ENCODE measurements at places on chromosomes 16 and 17. TPM values are rescaled to one million over a fixed set of nuclear protein-coding genes. Genes with fewer than 3 reads are reported as not detected.

The C16orf92 gene
- total RNA-seq, result not detected

The RPRML gene
- total RNA-seq, result not detected

The SLFN14 gene
- total RNA-seq, result not detected

The CSH1 gene
- total RNA-seq, result not detected

The CD300LB gene
- not detected for total RNA-seq

The SPAG7 gene
- total RNA-seq, result 69.4 TPM

The IL17C gene
- not detected for total RNA-seq

The GRB7 gene
- total RNA-seq, result 3.3 TPM

The MMP2 gene
- not detected for total RNA-seq

The SEPTIN1 gene
- 159 TPM for total RNA-seq

The DPH1 gene
- 37.0 TPM for total RNA-seq

The HSPB9 gene
- total RNA-seq, result 0.09 TPM

The CCT6B gene
- 1.6 TPM for total RNA-seq

The IRX6 gene
- not detected for total RNA-seq

DNA sequence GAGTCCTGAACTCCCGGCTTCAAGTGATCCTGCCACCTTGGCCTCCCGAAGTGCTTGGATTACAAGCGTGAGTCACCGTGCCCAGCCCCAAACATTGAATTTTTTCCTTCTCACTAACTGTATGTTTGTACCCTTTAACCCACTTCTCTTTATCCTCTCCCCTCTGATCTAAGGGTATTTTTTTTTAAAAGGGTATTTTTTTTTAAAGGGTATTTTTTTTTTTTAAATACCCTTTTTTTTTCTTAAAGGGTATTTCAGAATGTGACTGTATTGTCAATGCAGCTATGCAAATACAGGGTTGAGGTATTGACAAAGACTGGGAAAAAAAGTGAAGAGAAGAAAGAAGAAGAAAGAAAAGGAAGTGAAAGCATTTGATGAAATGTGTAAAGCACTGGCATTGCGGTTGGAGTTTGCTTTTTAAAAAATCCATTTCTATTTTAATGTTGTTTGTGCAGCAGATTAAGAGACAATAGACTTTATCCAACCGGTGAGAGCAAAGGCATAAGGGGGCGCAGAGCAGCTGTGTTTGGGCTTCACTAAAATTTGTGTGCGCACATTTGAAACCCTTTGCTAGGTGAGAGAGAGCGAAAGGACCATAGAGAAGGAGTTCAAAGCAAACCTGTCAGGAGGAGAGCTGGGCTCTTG is 42.4 kb downstream of the SYT17 start:
- DNase-seq, result no peak

DNA sequence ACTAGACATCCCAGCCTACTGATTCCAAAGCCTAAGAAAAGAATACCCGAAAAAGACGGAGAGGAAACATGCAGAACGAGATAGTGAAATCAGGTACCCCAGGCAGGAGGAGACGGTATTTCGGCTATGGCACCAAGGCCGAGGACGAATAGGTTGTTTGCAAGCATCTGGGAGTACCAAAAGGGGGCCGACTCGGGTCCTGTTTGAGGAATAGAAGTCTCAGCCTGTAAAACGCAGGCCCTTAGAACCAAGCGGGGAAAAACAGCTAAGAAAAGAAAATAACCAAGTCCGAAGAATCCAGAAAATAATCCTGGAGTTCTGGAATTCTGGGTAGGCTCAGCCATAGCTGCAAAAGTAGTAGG is 537 bp downstream of the SLC35B1 start:
- peak; percentile 55 for DNase-seq

- no peak for DNase-seq
Measured at GRCh38 chr16:85484347-85485300, 128.5 kb upstream of the GSE1 start.

GRCh38 chr17:16593356-16594102 is 24.5 kb upstream of the ZNF287 start:
- no peak for DNase-seq

GRCh38 chr16:67068212-67068753 is 39.3 kb downstream of the CBFB start:
- DNase-seq, result no peak

DNA sequence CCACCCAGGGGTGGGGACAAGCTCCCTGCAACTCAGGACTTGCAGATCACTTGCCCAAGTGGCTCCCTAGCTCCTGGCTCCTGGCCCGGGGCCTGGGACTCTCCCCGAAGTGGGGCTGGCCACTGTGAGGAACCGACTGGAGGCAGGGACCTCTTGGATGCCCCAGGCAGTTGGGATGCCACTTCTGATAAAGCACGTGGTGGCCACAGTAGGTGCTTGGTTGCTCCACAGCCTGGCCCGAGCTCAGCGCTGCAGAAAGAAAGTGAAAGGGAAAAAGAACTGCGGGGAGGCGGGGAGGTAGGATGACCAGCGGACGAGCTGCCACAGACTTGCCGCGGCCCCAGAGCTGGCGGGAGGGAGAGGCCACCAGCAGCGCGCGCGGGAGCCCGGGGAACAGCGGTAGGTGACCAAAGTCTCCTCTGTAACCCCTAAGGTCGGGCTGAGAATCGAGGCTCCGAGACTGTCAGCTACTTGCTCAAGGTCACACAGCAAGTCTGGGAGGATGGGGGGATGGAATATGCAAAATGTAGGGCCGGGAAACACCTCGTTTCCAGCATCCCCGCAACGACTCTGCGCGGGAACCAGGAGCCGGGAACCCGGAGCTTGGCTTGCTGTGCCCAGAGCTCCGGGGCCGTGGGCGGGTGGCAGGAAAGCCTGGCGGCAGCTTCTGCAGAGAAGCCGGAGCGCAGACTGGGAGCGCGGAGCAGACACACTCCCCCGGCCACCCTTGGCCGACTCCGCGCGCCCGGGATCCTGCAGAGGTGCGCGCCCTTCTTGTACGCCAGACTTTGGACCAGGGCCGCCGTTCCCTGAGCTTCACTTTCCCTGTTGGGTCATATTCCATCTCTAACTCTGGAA is 1.9 kb downstream of the CIITA start:
- peak; percentile 51 for DNase-seq

- no peak for DNase-seq
Measured at GRCh38 chr17:56158344-56158743, 5.1 kb downstream of the ANKFN1 start.

DNA sequence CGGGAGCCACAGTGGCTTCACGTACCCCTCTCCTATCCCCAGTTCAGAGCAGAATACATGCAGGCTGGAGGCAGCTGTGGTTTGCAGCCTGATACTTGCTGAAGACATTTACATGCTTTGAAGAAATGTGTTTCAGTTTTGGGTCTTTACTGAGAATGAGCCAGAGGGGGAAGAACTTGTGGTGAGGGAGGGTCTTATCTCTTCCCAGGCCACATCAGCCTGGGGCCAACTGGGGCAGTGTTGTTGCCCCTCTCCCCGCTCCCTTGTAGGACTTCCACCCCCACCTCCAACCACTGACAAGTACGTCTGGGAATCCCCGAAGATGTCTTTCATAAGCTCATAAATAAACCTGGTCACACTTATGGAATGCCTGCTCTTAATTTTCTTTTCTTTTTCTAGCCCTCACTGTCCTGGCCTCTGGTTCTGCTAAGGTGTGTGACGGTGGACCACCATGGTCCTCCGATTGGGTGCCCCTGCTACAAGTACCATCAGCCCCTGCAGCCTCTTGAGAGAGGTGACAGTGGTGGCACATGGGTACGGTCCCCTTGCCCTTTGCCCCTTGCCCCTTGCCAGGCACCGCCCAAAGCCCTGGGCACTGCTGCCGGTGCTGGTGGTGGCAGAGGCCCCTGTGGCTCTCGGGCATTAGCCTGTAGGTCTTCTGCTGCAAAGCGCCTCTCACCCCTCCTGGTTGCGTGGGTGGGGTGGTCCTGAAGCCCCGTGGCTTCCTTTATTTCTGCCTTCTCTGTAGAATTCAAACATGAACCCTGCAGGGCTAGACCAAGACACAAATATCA is 144.8 kb upstream of the RPH3AL start:
- no peak for DNase-seq

- DNase-seq, result no peak
Measured at GRCh38 chr17:79020631-79021301, 3.2 kb upstream of the C1QTNF1 start.

DNA sequence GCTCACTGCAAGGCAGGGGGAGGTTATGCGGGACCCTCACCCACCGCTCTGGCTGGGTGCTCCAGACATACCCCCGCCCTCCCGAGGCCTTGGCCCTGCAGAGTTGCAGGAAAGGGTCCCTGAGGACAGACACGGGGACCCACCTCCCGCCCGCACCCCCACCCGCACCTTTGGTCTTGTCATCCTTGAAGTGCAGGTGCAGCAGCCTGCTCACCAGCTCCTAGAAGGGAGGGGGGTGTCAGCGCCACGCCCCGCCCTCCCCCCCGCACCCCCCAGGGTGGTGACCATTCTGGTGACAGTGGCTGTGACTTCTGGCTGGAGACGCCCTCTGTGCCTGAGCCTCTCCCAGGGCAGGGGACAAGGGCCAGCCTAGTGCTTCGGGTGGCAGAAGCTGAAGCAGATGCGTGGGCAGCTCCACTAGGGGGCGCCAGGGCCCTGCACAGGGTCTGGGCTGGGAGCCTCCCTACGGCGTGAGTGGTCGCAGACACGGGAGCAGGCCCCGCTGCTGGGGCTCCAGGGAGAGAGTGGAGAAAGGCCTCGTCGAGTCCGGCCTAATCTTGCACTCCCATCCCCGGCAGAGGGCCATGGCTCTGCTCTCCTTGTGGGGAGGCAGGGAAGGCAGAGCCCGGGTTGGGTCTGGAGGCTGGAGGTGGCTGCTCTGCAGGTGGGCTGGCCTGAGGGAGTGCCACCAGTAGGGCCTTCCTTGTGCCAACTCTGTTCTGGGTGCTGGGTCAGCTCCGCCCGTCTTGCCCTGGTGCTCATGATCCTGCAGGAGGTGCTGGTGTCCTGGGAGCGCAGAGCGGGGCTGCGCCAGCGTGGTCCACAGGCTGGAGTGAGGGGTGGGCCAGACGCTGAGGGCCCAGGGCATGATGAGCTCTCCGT is 2.7 kb downstream of the CENPX start:
- peak; percentile 88 for DNase-seq

DNA sequence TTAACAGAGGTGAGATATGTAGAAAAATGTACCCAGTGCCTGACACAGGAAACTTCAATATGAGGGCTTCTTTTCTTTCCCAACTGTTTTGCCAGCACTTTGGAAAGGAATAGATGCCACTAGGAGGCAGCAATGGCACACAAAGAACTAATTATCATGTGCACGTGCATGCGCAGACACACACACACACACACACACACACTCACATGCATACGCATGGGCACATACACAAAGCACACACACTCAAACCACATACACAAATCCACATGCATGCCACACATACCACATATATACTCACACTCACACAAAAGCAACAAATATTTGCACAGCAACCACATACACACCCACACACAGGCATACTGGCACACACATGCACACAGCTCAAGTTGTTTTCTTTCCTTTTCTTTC is 8.8 kb upstream of the CEP112 start:
- DNase-seq, result peak; percentile 69

- no peak for DNase-seq
Measured at GRCh38 chr17:68246271-68247028, 1.4 kb upstream of the AMZ2 start.

DNA sequence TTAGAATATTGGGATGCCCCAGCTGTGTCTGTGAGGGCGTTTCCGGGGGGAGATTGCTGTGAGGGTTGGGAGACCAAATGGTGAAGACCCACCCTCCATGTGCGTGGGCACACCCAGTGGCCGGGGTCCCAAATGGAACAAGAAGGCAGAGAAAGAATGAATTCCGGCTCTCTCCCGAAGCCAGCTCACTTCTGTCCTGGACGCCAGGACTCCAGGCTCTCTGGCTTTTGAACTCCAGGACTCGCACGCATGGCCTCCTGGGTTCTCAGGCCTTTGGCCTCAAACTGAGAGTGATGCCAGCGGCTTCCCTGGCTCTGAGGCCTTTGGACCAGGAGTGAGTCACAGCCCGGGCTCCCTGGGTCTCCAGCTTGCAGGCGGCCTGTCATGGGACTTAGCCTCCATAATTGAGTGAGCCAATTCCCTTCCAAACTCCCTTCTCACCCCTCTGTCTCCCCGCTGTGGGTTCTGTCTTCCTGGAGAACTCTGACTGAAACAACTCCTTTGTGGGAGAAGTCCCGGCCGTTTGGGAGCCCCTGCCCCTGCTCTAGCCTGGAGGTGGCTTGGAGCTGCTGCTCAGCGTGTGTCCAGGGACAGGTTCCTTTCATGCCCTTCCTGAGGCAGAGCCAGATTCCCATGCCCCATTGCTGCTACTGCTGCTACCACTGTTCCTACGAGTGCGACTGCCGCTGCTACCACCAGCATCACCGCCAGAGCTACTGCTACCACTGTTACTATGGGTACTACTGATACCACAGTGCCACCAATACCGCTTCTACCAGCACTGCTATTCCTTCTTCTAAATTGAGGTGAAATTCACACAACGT is 49.8 kb upstream of the CBX4 start:
- no peak for DNase-seq

GRCh38 chr16:5508371-5508770 is 410.8 kb upstream of the EEF2KMT start:
- no peak for DNase-seq

GRCh38 chr17:80236911-80237310 is 16.7 kb downstream of the SLC26A11 start:
- no peak for DNase-seq

GRCh38 chr17:17109256-17109655 is 67.0 kb downstream of the MPRIP start:
- no peak for DNase-seq

GRCh38 chr17:14922411-14922810 is 342.7 kb downstream of the PMP22 start:
- no peak for DNase-seq

GRCh38 chr17:67829331-67829730 is 4.0 kb downstream of the BPTF start:
- DNase-seq, result peak; percentile 63

- no peak for DNase-seq
Measured at GRCh38 chr17:46026166-46027047, 27.4 kb downstream of the STH start.

DNA sequence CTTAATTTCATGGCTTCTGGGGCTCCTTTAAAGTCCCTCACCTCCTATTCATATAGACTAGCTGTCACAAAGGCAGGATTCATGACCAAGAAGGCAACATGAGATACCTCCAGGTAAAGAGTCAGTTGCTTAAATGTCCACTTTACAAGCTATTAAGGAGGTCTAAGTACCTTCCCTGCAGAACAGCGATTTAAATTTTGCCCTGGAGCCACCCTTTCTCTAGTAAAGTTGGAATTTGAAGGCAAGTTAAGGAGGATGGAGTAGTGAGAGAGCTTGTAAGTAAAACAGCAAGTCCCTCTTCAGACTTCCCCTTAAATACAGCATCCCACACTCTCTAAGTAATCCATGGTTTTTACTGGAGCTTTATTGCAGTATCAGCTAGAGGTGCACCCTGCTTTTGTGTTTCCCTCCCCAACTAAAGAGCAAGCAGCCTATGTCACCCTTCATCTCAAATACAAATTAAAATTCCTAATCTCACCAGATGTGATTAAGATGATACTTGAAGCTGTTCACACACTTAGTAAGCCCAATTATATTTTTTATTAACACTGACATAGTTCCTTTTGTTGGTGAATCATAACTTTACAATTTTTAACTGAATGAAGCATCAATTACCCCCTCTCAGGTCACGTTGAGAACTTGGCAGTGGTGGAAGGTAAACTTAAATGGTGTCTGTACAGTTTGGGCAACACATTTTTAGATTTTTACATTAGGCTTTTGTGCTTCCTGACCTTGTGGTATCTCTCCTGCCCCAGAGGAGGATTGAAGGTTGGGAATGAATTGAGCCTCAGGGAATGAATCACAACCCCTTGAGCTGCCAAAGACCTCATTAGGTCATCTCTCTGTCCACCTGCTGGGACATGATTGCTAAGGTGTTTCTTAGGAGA is 108.9 kb downstream of the TANGO6 start:
- DNase-seq, result no peak

- DNase-seq, result no peak
Measured at GRCh38 chr17:29445844-29446243, 55.7 kb downstream of the TAOK1 start.
